ENCODE measurements at places on chromosomes 12 and 14.

DNA sequence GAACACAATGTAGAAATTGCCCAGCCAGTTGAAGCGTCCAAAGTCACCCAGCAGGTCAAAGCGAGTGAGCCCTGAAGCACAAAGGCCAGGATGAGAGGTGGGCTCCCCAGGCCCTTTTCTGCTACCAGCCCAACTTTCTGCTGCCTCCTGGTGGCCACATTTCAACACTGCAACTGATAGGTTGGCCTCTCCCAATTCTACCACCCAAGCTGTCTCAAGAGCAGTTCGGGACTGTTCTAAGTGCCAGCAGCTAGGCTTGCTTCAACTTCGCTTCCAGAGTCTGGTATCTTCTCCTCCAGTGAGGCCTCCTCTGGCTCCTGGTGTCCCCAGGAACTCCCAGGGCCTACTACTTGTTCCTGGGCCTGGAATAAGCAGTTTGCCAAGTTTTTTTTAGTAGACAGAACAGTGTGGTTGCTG is 3.4 kb upstream of the DHH start:
- peak; percentile 69 for DNase-seq

GRCh38 chr14:57085801-57086200 is 182.9 kb downstream of the EXOC5 start:
- DNase-seq: no peak

- DNase-seq: no peak
Observed at GRCh38 chr14:94638339-94638738, 26.1 kb downstream of the SERPINA3 start.

- DNase-seq: no peak
Observed at GRCh38 chr12:62603811-62604098, 137.1 kb downstream of the MON2 start.

- no peak for DNase-seq
Observed at GRCh38 chr14:42013559-42013958, 406.9 kb downstream of the LRFN5 start.

DNA sequence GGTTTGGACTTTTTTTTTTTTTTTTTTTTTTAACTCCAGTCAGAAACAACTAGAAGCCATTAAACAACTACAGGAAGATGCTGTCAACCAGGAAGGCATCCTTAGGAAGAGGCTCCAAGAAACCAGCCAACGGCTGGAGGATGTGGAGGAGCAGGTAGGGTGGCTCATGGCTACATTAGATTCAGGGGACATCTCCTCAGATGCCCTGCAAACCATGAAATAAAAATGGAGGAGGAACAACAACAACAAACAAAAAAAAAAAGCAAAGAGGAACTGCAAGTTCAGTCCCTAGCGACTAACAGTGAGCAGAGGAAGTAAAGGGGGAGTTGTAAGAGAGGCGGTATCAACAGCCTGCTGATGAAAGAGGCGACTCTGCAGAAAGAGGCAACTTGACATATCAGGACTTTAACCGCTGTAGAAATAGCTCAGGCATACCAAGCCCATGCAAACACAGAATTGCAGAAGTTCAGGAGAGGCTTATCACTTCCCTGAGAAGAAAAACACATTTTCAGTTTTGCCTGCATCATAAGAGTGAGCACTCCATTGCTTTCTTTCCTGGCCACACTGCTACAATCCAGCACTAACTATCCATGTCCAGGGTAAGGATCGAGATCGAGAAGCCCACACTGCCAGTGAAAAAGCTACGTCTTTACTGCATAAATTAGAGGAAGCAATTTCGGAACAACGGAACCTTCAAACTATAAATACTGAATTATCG is 103.5 kb upstream of the BCAT1 start:
- no peak for DNase-seq

DNA sequence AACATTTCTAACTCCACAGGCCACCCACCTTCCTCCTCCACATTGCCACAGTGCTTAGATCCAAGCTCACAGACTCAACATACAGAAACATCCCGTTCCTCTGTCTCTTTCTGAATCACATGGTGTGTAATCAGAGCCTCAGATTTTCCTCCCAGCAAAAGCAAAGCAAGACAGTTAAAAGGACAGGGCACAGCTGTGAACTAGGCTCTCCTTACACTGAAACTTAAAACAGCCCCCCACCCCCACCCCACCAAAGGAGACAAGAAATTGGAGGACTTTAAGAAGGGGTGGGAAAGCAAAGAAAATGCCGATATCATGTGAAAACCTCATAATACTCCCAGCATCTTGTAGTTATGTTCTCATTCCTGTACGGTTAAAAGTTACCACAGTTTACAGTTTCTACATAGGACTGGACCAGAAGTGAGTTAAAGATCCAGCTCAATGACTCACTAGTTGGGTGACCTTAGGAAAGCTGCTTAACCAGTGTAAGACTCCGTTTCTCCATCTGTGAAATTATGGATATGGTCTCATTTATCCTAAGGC is 4.8 kb downstream of the YBX3 start:
- DNase-seq: peak; percentile 34

- no peak for DNase-seq
Observed at GRCh38 chr12:106602076-106602475, 19.3 kb downstream of the RFX4 start.

GRCh38 chr12:107597695-107598410 is 87.7 kb upstream of the PWP1 start:
- no peak for DNase-seq

GRCh38 chr14:37903343-37904191 is 304.1 kb upstream of the SSTR1 start:
- peak; percentile 47 for DNase-seq

- peak; percentile 73 for DNase-seq
Observed at GRCh38 chr12:122681814-122682213, 21.3 kb downstream of the HCAR2 start.

DNA sequence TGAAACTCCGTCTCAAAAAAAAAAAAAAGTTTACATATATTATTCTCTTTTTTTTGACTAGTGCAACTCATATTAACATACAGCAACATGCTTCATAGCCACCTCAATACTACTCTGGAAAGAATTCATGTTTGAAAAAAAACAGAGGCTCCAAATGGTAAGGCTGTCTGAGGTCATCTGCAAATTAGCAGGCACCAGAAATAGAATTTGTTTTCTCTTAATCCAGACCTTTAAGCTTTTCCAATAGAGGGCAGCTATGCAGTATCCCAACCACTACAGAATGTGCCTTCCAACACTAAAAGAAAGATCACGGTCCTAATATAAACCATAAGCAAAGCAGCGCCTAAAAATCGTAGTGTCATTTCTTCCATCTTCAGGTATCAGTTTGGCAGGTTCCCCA is 12.0 kb downstream of the C2CD5 start:
- DNase-seq: no peak

- no peak for DNase-seq
Observed at GRCh38 chr12:77796775-77797174, 33.9 kb upstream of the NAV3 start.

- no peak for DNase-seq
Observed at GRCh38 chr12:52645982-52646381, 6.0 kb downstream of the KRT2 start.

GRCh38 chr14:72902801-72903530 is 9.1 kb upstream of the DPF3 start:
- DNase-seq: no peak

DNA sequence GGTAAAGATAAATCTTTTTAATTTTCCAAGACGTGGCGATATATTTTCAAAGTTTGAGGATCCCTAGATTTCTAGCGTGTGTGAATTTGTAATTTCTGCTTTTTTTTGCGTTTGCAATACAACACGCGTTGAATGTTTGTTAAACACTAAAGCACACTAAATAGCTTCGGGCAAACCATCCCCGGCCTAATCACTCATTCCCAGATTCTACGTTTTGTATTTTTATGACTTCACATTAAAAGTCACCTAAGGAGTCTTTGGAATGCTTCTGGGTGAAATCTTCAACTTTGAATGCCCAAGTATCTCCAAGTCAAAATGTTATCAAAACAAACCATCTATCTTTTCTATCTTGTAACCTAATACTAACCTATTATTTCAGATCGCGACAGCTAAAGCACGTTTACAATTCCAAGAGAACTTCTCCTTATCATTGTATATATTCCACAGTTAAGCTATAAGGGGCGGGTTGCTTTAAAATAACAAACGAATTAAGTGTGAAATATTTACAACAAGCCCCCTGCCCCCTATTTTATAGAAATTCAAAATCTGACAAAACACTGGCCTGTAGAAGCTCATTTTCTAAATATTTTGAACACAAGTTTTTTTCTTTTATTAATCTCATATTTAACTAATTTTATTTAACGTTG is 1.1 kb downstream of the ALX1 start:
- no peak for DNase-seq
